Spinal cord (tissue), 10 donors: ENCODE measurements at places on chromosomes 12 and 14. TPM values are rescaled to one million over a fixed set of nuclear protein-coding genes. Genes with fewer than 3 reads are reported as not detected.

GRCh38 chr12:54356228-54356627, 8.1 kb downstream of the GPR84 start:
- DNase-seq, result no peak

- DNase-seq, result no peak
These were observed 81.8 kb downstream of the IRF2BPL start for GRCh38 chr14:76946753-76947077.

DNA sequence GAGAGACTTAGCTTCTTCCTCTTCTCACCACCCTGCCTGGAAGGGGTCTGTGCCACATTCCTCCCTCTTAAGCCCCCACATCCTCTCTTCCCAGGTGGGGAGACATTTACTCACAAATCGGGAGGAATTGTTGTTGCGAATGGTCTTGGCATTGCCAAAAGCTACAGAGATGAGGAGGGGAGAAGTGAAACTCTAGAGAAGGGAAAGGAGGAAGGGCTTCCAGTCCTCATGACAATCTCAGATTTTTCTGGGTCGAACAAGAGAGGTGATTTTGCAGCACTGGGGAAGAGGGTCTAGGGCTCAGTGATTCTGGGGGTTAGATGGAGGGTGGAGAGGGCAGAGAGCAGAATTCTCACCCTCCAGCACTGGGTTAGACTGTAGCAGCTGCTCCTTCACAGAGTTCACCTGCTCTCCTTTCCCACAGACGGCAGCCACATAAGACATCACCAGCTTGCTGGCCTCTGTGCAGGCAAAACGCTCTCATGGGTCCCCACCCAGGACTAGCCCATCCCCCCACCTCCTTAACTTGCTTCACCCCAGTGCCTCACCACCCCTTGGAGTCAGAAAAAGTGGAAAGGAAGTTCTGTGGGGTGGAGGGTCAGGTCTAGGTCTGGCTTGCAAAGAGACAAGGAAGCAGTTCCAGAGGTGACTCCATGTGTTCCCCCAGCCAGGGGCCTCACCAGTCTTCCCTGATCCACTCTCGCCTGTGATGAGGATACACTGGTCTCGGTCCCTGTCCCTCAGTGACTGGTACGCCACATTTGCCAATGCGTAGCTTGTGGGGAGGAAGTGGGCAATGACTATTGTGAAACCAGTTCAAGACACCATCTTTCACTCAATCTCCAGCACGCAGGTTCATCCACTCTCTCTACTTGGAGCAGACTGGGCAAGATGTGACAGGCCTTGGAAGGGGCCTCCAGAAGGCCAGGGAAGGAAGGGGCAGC, 2.7 kb downstream of the MYO1A start:
- DNase-seq, result no peak

- no peak for DNase-seq
These were observed 36.2 kb upstream of the APPL2 start for GRCh38 chr12:105272152-105272551.

KRT80 gene
- 0.12 TPM for polyA plus RNA-seq

DNA sequence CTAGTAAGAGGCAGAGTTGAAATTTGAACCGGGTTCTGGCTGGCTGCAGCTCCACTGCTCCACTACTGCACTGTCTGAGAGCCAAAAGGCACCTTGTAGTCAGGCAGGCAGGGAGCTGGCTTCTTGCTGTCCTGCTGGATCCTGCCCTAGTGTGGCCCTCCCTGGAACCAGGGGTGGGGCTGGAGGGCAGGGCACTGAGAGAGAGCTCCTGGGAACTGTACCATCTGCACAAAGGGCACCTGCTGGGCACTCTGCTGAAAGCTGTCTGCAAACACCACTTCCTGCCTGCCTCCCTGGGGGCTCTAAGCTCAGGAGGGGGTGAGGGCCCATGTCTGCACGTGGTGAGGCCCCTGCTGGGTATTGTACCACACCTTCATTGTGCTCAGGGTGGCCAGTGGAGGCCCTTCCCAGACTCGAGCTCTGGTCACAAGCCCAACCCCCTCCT, 19.0 kb upstream of the TCL1B start:
- DNase-seq, result no peak

RDH11 gene
- polyA plus RNA-seq, result 150 TPM

TAS2R19 gene
- 1.4 TPM for polyA plus RNA-seq

- no peak for DNase-seq
These were observed 391.3 kb upstream of the FOXG1 start for GRCh38 chr14:28375295-28375694.

LRP1 gene
- 319 TPM for polyA plus RNA-seq

DNA sequence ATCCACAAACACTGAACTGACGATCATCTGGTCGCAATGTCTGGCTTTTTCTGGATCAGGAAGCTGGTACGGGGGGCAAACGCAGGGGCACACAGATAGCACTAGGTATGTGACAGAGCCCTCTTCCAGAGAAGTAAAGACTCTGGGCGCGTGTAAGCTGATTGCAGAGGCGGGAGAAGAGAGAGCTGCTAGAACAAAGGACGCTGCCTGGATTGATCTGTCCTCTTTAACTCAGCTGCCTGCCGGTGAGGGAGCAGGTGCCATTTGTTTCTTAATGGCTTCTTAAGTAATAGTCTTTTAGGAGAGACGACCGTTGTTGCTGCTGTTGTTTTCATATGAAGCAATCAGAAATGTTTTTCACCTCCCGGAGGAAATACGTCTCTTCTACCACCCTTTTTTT, 77.3 kb downstream of the GLT1D1 start:
- DNase-seq, result no peak

DNA sequence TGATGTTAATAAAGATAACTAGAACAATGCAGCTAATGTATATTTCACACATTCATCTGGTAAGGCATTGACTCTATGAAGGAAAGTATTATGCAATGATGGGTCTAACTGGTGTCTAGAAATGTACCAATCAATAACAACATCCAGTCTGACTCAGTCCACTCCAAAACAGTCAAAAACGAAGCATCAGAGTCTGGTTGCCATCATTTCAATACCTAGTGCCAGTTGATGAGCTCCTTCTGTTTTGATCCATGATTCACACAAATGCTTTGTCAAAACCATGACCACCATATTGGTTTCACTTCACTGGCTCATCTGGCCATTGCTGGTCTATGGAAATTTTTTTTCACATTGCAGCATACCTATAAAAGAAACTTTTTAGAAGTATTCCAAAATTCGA, 747.2 kb upstream of the TMEM132C start:
- DNase-seq, result no peak

DNA sequence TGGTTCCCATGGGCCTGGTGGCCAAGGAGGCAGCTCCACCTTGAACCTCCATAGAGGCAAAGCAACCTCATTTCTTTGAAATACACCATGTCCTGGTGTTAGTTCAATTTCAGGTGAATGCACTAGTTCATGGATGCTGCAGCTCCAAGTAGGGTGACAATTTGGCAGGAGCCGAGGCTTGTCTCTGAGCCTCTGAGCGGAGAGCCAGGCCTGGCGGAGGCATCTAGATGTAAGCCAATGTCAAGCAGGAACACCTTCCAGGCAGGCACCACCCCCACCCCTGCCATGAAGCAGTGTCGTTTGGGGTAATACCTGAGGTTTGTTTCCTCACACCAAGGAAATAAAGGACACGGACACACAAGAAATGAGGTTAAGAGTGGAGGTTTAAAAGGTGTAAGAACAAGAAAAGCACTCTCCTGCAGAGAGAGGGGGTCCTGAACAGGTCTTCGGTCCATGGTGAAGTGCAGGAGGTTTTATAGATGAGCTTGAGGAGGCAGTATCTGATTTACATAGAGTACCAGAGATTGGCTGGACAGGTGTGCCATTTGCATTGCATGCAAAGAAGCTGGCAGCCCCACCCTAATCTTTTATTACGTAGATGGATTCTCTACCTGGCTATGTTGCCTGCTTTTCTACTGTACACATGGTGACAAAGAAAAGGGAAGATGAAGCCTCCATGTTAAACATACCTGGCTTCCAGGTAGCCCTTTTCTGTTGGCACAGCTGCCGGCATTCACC, 60.3 kb downstream of the RIN3 start:
- no peak for DNase-seq

GRCh38 chr12:56768424-56768823, 5.3 kb downstream of the HSD17B6 start:
- DNase-seq, result no peak

C14orf132 gene
- 125 TPM for polyA plus RNA-seq

IL23A gene
- polyA plus RNA-seq, result 0.46 TPM

KCNC2 gene
- polyA plus RNA-seq, result 13.3 TPM

- no peak for DNase-seq
These were observed 184.9 kb upstream of the SFSWAP start for GRCh38 chr12:131525795-131526508.

SLC25A47 gene
- polyA plus RNA-seq, result not detected

DNA sequence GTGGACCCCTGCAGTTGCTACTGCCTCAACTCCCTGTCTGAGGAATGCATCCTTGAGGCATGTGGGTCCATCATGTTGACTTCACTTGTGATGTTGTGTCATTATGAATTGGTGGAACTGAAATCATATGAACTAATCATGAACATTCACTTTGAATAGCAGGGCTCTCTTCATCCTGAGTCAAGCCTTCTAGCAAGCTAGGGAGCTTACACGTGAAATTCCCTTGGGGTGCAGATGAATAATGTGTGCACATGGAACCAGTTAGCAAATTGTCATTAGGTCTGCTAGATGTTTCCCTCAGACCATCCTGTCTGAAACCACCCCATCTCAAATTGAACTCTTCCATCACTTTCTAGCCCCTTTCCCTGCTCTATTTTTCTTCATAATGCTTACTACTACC, 3.6 kb downstream of the COQ6 start:
- DNase-seq, result no peak

- DNase-seq, result peak; percentile 64
These were observed 150.3 kb downstream of the DAD1 start for GRCh38 chr14:22438742-22439141.

GRCh38 chr14:38951451-38951850, 151.6 kb downstream of the SEC23A start:
- DNase-seq, result no peak

GRCh38 chr12:112125250-112125999, at the start of gene TRAFD1:
TSS of gene TRAFD1 (plus strand) at chr12:112125560. CDS start at chr12:112130523, 4,963 bp downstream.
- peak; percentile 99 for DNase-seq

DNA sequence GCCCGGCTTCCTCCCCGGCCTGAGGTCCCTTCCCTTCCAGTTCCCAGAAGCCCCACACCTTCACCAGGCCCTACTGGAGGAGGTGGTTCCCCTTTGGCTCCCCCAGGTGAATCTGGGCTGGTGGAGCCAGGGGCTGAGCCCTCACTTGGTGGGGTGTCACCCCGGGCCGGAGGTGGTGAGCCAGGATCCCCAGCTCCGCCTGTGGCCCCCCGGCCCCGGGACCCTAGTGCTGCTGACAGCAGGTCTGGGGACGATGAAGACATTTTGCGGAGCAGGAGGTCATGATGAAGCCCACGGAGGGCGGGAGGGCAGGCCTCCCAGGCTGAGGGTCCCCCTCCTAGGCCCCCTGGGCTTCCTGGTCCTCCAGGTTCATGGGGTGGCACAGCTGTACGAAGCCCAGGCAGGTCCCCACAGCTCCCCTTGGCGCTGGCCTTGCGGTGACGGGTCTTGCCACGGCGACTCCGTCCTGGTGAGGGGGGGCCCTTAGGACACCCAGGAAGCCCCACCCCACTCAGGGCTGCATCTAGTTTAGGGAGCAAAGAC, 16.6 kb downstream of the MAP3K12 start:
- no peak for DNase-seq

GRCh38 chr12:52612431-52613383, 5.7 kb downstream of the KRT73 start:
- no peak for DNase-seq

CRADD gene
- polyA plus RNA-seq, result 11.2 TPM

DNA sequence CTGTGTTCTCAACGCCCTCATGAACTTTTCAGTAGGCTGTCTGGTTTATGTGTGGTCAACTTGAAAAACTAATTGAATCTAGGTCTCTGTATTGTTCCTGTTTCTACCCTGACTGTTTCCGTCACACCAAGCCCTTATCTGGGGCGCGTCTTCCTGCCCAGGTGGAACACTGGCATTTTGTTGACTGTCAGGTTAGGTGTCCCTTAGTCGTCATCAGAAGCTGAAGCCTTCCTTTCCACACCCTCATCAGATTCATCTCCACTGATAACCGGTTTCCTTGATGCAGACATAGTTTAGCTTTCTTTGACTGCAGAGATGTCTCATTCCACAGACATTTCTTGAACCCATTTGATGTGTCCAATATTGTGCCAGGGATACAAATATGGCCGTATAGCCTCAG, 96.5 kb downstream of the DUSP16 start:
- DNase-seq, result no peak

GRCh38 chr12:114399664-114400211, 6.2 kb downstream of the TBX5 start:
- DNase-seq, result no peak

DNA sequence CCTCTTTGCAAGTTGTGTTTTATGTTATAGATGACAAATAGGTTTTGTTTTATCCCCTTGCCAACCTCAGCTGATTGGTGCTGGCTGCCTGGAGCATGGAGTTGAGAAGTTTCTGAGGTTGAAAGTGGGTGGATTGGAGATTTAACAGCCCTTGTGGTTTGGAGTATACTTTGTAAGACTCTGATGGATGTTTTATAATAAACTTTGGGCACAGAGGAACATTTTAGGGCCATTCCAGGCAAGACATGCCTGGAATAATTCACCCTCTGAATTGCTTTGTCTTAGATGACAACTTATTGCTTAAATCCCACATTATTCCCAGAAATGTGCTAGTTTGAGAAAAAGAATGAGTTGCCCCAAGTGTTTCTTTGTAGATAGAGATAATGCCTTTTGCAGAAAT, 158.9 kb downstream of the SLC5A8 start:
- DNase-seq, result no peak

JDP2 gene
- polyA plus RNA-seq, result 19.7 TPM

RD3L gene
- not detected for polyA plus RNA-seq

- DNase-seq, result no peak
These were observed 39.1 kb downstream of the DDHD1 start for GRCh38 chr14:53113989-53114388.

- no peak for DNase-seq
These were observed 126.7 kb upstream of the PTPRQ start for GRCh38 chr12:80317307-80317706.
